ENCODE measurements at places on chromosomes 16 and 17.

DNA sequence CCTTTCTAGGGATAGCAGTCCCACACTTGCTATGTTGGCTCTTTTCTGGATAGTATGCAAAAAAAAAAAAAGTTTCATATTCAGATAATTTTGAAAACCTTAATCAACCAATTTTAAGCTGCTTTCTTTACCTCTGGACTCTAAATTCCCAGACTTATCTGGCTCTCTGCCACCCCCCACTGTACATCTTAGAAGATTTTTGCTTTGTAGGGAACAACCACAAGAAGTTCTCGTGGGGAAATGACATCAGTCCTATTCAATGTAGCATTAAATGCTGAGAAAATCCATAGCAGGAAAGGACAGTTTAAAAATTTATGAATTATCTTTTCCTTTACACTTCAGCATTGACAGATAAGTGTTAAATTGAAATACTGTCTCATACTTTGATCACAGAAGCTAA, 562.7 kb upstream of the HSBP1 start:
- no peak for DNase-seq

- DNase-seq, result no peak
Measured at GRCh38 chr17:65182233-65182632, 45.1 kb downstream of the RGS9 start.

DNA sequence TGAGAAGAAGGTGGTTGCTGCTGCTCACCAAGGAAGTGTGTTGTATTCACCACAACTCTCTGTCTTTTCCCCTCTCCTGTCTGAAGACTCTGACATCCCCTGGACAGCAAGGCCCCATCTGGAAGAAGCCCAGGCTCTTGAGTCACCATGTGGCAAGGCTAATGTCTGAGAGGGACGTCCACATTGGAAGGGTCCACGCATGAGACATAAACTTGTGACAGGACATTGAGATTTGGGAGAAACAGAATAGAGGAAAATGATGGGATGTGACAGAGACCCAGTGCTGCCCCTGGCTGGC, 176.5 kb downstream of the IRF8 start:
- DNase-seq, result no peak

DNA sequence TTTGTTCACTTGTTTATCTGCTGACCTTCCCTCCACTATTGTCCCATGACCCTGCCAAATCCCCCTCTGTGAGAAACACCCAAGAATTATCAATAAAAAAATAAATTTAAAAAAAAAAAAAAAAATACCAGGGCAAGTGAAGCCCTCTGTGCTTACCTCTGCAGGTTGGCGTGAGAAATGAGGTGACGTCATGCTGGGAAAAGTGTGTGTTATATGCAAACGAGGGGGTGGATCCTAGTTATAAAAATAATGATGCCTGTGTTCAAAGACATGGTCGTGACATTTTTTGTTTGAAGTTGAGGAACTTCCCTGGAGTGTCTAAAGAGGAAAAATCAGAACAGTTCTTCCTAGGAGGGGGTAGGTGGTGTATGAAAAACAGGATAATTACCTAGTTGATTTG, 20.2 kb downstream of the TMC7 start:
- no peak for DNase-seq

- no peak for DNase-seq
Measured at GRCh38 chr17:32722733-32723132, 154.2 kb downstream of the MYO1D start.

GRCh38 chr16:263182-263774, 12.5 kb downstream of the RGS11 start:
- no peak for DNase-seq

- no peak for DNase-seq
Measured at GRCh38 chr17:15884731-15885130, 60.2 kb upstream of the ADORA2B start.

DNA sequence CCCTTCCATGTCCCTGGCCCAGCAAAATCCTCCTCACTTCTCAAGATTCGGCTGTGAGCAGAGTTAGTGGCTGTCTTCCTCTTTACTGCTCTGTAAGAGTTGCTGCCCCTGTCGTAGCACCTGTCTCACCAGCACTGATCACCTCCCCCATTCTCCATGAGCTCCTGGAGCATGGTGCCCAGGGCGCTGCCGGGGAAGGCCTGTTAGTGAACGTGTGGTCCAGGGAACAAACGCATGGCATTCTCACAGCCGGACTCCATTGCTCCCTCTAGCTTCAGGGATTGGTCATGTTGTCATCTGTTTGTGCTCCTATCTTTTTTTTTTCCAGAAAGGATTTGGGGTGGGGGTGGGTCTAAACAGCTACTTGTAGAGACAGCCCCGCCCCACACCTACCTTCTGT, 141.2 kb downstream of the CMIP start:
- no peak for DNase-seq

DNA sequence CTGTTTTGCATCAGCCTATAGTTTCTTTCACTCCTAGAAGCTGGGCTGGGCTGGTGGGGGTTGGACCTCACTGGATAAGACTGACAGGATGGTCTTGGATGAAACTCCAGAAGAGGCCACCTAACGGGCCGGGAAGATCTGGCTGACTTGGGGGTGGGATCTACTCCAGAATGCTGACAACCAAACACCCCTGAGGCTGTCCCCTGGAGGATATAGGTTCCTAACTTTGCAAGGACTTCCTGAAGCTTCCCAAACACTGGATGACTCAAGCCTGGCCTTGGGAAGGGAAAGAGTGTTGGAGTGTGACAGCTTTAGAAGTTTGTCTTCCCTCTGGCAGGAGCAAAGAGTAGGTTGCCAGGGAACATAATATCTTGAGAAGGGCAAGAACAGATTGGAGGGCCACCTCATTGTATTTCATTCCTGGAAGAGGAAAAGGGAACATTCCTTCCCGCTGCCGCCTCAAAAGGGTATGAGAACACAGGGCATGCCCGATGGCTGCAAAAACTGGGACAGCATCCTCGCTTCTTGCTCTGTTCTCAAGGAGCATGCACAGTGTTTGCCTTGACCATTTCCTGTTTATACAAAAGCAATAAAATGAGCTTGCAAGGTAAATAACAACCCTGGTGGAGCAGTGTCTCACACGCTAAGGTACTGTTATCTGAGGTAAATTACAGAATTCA, 6.8 kb upstream of the CYB5B start:
- DNase-seq, result no peak

DNA sequence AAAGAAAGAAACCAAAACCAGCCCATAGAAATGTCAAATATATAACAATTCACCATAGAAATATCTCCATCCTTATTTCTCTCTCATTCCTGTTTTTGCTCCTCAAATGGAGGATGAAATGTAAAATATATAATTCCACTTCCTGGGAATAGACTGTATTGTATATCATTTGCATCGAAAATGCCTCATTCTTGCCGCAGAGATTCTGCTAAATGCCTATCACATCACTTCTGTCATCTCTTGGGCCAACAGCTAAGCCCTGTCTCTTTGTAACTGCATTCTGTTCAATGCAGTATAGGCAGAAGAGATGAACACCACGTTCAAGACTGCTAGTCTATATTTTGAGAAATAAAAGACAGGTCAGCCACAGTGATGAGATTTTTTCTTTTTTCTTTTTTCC, 956.3 kb upstream of the SOX9 start:
- DNase-seq, result no peak

GRCh38 chr17:43411369-43411677, 12.5 kb downstream of the ARL4D start:
- DNase-seq, result no peak

GRCh38 chr17:40023590-40024292, 8.5 kb downstream of the CSF3 start:
- no peak for DNase-seq

- no peak for DNase-seq
Measured at GRCh38 chr17:78231991-78232858, 794 bp downstream of the TMEM235 start.

DNA sequence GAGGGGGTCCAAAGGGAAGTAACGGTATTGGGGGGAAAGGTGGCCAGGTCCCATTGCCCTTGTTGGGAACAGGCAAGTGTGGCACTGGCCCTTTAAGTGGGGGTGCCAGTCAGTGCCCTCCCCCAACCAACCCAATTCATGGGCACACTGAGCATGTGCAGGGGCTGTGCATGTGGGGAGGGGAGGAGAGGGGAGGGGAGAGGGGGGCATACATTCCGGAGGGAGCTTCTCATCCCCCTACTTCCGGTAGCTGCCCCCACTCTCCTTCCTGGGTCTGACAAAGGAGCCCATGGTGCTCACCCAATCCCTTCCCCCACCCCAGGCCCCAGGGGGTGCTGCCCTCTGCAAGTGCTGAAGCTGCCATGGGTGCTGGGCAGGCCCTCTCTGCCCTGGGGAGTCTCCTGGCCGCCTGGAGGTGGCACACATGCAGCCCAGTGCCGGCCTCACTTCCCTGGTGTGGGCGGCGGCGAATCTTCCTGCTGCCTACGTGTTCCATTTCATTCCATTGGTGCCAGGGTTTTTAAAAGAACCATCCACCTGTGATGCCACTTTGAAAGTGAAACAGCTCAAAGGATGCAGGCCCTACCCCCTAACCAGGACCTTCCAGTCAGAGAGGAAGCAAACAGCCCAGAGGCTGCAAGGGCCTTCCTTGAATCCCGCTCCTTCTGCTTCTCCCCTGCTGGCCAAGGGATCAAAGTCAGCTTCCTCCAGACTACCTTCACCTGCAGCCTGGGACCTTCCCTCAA, 11.0 kb downstream of the HEXIM2 start:
- DNase-seq, result peak; percentile 52

DNA sequence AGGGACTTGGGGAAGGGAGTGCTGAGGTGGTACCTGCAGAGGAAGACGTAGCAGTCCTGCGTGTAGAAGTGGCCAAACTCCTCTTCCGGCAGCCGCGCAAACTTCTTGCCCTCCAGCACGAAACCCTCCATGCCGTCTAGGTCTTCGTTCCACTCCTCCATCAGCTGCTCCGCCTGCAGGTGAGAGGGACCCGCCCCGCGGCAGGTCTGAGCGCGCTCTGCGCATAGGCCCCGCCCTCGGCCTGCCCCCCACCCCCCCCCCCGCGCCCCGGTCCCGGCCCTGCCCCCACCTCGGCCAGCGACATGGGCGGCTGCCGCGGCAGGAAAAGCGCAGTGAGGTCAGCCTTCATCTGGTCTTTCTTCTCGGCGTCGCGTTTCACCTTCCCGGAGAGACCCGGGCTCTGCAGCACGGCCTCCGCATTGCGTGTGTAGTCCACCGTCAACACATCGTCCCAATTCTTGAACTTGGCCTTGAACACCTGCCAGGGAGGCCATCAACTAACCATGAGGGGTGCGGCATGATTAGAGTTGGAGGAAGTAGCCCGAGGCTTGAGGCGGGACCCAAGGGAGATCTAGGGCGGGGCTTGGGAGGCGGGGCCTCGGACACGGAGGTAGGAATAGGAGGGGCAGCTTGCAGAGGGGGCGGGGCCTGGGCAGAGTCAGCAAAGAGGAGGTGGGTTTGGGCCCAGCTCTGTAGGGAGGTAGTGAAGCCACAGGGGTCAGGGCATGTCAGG, 11.5 kb downstream of the FLII start:
- peak; percentile 93 for DNase-seq

DNA sequence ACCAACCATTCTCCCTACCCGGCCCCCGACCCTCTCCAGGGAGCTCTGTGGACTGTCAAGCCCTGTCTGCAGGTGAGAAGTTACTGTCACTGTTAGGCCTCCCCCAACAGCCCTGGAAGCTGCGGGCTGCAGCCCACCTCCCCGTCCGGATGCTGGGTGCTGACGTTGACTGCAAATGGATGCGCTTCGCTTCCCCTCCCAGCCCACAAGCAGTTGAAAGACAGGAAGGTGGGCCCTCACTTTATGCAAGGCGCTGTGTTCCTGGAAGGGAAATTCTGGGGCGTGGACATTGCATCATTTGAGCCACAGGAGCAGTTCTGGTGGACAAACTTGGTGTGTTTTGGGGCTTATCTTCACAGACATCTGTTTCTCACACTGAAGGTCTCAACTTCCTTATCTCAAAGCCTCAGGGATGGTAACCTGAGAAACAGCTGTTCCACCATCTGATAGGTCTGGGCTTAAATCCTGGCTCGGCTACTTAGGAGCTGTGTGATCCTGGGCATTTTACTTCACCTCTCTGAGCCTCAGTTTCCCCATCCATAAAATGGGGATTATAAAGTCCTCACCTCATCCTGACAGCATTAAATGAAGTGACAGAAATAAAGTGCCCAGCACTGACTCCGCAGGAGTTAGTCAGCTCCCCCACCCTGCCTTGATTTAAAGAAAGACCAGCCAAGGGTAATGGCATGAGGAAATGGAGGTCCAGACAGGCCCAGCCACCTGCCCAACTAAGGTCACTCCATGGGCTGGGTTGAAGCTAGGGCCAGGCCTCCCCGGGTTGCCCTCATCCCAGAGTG, 4.6 kb upstream of the DRC7 start:
- no peak for DNase-seq

GRCh38 chr16:23712976-23713375, at the start of gene ERN2:
Gene ERN2 (minus strand): TSS chr16:23713222. CDS start chr16:23713187, 35 bp downstream.
- DNase-seq, result no peak

GRCh38 chr16:30737794-30738648, 10.2 kb upstream of the PHKG2 start:
- no peak for DNase-seq

DNA sequence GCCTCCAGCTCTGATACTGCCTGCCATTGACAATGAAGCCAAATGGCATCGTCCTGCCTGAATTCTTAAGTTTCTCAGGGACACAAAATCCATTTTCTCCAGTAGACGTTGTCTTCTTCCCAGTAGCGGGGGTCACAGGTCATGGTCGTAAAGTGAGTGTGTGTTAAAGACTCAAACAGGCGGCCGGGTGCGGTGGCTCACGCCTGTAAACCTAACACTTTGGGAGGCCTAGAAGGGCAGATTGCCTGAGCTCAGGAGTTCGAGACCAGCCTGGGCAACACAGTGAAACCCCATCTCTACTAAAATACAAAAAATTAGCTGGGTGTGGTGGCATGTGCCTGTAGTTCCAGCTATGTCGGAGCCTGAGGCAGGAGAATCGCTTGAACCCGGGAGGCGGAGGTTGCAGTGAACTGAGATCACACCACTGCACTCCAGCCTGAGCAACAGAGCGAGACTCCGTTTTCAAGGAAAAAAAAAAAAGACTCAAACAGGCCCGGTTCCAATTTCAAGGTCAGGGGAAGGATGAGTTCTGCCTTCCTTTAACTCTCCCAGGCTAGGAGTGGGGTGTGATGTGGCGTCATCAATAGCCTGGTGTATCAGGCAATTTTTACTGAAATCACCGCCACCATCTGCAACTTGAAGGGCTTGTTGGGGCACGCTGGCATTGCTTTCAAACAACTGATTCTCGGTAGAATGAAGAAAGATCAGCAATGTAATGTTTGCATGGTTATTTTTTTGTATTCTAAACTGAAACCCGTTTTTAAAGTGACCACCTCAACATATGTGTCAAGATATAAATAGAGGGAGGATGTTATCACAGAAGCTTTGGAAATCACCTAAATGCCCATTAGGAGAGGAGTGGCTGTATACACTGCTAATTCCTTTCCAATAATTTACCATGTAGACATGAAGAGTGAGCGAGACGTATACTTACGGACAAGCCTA, 91.0 kb downstream of the WSCD1 start:
- DNase-seq, result no peak

DNA sequence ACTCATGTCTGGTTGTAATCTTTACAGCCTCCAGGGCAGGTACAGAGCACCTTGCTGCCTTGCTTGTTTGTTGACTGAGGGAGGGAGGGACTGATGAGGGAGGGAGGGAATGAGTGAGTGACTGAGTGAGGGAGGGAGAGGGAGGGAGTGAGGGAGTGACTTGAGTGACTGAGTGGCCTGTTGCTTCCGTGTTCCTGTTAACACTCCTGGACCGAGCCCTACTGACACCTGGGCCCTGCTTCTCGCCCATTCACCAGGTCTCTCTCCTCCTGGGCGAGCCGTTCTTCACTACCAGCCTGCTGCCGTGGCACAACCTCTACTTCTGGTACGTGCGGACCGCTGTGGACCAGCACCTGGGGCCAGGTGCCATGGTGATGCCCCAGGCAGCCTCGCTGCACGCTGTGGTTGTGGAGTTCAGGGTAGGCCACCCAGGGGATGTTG, 41.2 kb downstream of the PRMT7 start:
- no peak for DNase-seq
